ENCODE measurements at places on chromosomes 5 and 9.

DNA sequence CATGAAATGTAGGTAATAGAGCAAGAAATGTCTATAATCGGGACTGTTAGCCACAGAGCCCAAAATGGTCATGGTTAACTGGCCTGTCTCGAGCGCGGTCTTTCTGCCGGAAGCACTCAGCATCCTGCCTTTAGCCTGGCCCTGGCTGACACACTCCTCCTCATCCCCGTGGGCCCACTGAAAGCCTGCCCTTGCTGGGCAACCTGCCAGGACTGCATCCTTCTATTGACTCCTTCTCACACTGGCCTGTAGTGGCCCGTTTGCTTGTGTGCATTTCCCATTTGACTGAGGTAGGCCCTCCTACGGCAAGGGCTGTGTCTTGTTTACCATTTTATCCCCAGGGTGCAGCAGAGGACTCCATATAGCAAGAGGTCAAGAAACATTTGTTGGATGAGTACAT is 215.7 kb downstream of the ATPSCKMT start:
- no peak for DNase-seq

- DNase-seq: no peak
These were observed 4.4 kb upstream of the SHISAL2B start for GRCh38 chr5:64685866-64686265.

DNA sequence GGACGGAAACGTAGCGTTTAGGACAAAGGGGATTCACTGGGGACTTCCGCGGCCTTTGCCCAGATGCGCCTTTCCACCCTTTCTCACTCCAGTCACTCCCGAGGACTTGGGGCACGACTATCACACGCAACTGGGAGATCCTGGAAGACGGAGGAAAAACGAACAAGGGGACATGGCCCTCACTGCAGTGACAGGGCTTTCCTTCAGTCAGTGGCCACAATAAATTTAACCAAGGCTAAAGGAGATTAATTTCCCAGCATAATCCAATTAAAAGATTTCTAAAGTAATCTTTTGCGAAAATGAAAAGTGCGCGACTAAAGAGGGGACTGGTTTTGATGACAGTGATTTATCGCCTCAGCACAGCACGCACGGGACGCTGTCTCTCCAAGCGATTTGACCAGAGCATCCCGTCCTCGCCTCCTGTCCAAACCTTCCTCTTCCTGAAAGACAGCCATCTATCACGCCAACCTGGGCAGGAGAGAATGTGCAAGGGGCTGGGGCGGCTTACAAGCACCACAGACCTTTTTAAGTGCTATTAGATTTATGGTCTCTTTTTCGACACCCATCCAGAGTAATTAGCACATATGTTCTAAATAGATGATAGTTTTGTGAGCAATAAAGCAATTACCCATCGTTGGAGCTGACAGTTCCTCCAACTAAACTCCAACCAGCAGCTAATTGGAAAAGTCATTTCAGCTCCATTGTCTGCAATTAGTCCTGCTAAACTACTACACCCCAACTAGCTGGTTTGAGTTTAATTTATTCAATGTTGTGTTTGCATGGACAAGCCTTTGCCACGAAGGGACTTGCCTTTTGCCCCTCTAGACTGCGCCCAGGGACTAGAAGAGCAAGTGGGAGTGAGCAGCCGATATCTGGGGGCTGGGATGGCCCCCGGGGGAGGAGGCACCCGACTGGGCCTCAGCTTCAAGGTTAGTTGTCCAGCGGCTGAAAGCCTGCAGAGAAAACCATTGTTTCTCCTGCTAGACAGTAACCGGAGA is 7.4 kb downstream of the NR2F1-AS1 start:
- DNase-seq: no peak

GRCh38 chr5:5616247-5616895 is 193.9 kb downstream of the ICE1 start:
- DNase-seq: no peak

DNA sequence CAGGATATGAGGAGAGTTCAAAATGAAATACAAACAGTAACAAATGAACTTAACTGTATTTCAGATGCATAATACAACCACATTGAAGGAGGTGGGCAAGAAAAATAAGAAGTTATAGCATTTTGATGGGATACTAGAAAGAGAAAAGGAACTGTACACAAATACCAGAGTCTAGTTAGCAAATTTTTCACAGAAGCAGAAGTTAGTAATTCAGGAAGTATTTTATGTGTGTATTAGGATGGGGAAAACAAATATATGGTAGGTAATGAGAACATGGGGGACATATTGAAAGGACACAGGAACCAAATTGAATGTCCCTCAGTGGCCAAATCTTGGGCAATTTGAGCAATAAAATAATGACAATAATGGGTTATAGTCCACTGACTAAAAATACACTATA is 18.4 kb downstream of the GM2A start:
- DNase-seq: peak; percentile 31

DNA sequence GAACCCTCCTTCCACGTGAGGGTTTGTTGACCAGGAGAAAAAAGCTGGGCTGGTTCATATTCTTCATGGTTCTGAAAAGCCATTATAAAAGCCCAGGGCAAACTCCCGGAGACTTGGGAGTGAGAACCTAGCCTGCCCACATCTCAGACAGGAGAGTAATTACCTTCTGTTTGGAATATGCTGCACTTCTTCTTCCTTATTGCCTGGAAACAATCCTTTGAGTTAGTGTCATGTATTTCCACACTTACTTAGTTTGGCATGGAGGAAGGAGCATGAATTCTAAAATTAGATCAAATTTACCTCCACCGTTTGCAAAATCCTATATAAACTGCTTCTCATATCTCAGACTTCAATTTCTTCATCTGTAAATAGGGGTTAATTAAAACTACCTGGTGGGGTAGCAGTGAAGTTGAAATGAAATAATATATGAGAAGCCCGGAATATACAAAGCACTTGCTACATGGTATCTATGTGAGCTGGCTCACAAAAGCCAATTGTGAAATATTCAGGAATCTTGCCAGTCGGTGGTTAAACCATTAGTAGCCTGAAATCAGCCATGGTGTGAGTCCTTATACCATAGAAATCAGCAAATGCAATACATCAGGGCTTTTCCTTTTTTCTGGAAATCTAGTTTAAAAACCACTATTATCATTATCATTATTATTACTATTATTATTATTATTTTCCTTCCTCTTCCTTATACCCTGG is 140.0 kb upstream of the RAD23B start:
- DNase-seq: no peak
